ENCODE measurements at places on chromosomes 1 and 21. TPM values are rescaled to one million over a fixed set of nuclear protein-coding genes. Genes with fewer than 3 reads are reported as not detected.

KRTAP21-2 gene
- not detected for total RNA-seq

DNA sequence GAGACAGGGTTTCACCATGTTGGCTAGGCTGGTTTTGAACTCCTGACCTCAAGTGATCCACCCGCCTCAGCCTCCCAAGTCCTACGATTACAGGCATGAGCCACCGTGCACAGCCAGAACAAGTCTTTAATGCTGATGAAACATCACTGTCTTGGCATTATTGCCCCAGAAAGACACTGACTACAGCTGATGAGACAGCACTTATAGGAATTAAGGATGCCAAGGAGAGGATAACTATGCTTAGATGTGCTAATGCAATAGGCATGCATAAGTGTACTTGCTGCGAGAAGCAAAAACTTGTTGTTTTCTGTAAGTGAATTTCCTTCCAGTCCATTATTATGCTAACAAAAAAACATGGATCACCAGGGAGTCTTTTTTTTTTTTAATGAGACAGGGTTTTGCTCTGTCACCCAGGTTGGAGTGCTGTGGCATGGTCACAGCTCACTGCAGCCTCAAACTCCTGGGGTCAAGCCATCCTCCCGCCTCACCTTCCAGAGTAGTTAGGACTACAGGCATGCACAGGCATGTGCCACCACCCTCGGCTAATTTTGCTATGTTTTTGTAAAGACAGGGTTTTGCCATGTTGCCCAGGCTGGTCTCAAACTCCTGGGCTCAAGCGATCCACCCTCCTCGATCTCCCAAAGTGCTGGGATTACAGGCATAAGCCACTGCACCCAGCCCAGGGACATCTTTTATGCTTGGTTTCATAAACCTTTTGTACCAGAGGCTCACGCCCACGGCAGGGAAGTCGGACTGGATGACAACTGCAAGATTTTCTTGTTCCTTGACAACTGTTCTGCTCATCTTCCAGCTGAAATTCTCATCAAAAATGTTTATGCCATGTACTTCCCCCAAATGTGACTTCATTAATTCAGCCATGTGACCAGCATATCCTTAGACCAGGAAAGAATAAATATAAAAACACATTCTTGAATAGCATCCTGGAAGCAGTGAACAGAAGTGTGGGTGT, 23.1 kb downstream of the RHEX start:
- H3K36me3 ChIP-seq: no peaks in the 10 kb centered on the region
- H3K4me3 ChIP-seq: no peak overlapping the region
- H3K27me3 ChIP-seq: peaks cover 12% of the 10 kb centered on the region

- no peak overlapping the region for H3K4me3 ChIP-seq
- H3K27ac ChIP-seq: no peak overlapping the region
- H3K4me1 ChIP-seq: peaks cover 13% of the 10 kb centered on the region
These were observed 134.2 kb upstream of the IPO9 start for GRCh38 chr1:201694608-201695335.

DNA sequence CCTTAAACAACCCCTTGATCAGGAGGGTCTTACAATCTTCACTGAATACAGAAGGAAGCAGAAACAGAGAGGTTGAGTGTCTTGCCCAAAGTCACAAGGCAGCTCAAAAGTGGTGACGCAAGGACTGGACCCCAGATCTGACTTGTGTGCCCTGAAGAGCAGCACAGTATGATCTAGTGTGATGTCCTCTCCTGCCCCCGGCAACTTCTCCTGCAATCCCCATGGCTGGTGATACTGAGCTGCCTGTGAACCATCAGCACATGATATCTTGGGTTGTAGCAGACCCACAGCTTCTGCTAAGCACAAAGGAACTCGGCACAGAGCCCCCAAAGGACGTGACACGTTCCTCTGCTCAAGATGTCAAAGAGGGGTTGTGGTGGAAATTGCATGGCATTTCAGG, 51.2 kb upstream of the EDN2 start:
- no peak for DNase-seq
- no peaks in the 10 kb centered on the region for H3K36me3 ChIP-seq
- peaks cover 20% of the 10 kb centered on the region for H3K4me1 ChIP-seq
- no peaks in the 10 kb centered on the region for H3K27me3 ChIP-seq
- no peak overlapping the region for H3K27ac ChIP-seq
